ENCODE measurements at places on chromosomes 7 and 10.
A peak's percentile ranks its signal among the peaks of the same experiment; 100 is the strongest.

GRCh38 chr7:41047789-41048191 is 655.1 kb downstream of the INHBA start:
- DNase-seq: no peak

DNA sequence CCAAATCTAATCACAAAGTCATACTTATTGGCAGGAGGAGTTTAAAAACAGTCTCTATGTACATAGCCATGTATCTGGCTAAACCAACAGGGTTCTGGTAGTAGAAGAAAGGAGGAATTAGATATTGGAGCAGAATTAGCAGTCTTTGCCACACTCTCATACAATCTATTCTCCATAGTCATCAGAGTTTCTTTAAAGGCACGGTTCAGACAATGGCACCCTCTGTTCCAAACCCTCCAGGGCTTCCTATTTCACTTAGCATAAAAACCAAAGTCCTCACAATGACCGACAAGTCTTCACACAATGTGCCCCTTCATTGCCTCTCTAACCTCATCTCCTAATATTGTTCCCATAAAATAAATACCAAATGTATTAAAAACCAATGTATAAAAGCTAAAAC is 12.7 kb downstream of the ZNF438 start:
- peak; percentile 66 for DNase-seq

DNA sequence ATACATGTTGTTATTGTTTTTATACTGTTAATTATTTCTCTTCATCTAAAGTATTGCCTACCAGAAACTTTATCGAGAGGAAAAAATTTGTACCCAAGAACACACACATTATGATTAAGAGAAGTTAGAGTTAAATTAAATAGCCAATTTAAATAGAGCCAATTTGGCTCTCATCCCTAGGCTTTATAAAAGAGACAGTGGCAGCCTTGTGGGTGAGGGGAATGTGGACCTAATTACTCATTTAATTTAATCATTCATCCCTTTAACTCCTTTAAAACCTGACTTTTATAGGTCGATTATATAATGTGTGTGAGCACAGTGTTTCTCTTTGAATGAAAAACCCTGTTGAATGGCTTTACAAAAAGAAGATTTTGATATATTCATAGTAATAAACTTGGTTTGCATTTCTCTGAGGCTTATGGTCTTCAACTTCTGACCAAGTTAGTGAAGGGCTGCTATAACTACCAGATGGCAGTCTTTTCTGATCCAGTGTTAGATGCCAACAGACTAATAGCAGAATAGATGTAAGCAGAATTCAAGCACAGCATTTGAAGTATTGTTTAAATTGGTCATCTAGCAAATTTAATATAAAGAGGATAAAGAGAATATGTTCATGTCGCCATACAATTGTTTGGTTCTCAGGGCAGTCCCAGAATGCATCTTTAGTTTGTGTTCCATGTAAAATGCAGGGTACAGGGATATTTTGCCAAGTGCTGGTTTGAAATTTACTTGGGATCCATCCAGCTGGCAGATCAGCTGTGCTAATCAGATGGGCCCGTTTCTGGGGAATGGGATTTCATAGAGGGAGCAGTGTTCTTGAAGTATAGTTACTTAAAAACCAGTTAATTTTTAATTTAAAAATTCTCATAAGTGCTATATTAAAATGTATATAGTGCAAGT is 25.3 kb downstream of the ADD3 start:
- DNase-seq: no peak

DNA sequence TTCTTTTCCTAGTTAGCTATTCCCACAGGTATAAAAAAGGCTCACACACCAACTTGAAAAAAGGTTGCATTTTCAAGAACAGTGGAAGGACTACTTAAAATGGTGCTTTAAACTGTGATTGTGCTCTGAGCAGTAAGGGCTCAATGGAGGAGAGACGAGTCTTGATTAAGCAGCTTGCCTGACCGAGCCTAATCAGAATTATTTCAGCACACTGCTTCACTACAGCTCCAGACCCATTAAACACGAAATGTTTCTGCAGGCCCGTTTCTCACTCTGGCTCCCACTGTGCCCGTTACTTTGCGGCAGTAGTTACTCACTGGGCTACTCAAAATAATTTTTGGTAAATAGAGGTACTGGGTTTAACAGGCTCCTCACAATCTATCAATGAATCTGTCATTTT is 126.0 kb downstream of the NRCAM start:
- DNase-seq: no peak

GRCh38 chr7:40009301-40009700 is 59.2 kb downstream of the CDK13 start:
- DNase-seq: no peak

DNA sequence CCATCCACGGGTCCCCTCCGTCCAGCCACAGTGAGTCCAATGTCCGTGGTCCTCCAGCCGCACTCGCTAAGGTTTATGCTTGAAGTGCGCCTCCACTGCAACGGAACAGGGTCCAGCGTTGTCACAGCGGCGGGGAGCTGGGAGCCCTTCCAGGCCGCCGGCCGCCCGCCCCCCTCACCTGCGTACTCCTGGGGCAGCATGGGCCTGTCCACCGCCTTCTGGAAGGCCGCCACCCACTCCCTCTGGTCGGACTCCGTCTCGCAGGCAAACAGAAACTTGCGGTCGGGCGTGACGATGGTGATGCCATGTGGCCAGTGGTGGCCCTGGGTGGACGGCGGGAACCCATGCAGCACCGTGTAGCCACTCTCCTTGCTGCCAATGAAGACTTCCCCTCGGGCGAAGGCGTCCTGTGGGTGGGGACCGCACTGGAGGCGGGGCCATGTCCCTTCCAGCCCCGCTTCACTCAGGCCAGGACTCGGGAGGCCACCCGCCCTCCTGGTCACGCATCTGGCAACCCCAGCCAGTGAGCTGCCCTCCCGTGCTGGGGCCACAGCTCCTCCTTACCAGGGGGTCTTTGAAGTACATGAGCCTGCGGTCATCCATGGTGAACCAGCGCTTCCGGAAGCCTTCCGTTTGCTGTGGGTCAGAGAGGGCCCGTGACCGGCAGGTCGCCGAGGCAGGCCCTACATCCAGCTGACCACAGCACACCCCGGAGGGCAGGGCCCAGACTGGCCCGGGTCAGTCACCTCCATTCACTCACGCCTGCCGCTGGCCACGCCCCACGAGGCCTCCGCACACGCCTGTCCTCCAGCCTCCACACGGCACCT is 22.7 kb downstream of the GET4 start:
- DNase-seq: no peak

DNA sequence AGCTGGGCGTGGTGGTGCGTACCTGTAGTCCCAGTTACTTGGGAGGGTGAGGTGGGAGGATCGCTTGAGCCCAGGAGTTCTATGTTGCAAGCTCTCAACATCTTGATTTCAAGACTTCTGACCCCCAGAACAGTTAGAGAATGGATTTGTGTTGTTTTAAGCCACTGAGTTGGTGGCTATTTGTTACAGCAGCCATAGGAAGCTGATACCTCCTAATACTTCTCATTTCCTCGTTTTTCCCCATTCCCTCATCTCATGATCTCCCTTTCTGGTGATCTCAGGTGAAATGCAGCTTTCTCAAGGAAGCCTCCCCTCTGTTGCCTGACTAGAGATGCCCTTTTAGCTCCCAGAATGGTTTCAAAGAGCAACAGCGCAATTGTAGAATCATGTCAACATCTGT is 378.8 kb downstream of the TYW1 start:
- no peak for DNase-seq

GRCh38 chr7:20514364-20514763 is 101.1 kb upstream of the ABCB5 start:
- DNase-seq: no peak

DNA sequence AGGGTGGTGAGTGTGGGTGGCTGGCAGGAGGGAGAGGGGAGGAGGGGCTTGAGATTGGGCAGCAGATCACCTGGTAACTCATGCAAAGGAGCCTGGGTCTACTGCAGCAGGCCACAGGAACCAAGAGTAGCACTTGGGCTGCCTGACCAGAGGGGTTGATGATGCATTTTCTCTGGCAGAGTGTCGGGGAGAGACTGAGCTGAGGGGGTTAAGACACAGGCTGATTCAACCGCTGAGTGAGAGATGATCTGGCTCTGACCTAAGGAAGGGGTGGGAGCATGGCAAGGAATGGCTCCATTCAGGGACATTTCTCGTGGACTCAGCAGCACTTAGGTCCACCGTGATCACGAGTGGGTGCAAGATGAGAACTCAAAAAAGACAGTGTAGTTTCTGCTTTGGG is 115.5 kb upstream of the STK17A start:
- no peak for DNase-seq

DNA sequence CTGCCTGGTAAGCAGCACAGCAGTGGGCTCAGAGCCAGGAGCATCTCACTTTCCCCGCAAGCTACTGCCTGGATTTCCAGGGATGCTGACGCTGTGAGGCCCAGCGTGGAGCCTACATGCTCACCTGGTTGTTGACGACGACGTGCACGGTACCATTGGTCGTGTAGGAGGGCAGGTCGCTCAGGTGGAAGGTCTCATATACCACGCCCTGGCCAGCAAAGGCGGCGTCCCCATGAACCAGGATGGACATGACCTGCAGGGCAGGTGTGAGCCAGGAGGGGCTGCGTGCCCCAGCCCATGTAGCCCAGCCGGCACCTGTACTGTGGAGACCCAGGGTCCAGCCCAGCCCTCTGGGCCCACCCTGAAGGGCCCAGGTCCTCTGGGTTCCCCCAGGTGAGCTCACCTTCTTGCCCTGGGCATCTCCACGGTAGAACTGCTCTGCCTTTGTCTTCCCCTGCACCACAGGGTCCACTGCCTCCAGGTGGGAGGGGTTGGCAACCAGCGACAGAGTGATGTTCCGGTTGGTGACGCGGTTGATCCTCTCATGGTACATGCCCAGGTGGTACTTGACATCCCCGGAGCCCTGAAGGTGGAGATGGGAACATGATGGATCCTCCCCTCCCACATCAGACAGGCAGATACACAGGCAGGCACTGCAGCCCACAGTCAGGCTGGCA is 15.4 kb downstream of the OGDHL start:
- DNase-seq: no peak

DNA sequence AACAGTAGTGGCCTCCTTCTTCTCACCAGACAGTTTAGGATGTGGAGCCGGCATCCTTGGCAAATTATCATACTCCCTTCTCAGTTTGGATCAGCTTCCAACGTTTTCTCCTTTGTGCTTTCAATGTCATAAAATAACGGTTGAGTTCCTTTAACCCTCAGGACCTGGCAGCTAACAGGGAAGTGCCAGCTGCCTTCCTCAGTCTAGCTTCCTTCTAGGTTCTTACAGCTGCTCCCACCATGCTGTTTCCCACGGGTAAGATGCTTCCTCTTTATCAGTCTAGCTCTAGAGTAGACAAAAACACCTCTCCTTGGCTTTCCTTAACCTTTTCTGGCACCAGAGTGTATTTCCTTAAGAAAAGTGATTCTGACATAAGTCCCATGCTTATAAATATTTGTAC is 33.2 kb downstream of the BLVRA start:
- no peak for DNase-seq

DNA sequence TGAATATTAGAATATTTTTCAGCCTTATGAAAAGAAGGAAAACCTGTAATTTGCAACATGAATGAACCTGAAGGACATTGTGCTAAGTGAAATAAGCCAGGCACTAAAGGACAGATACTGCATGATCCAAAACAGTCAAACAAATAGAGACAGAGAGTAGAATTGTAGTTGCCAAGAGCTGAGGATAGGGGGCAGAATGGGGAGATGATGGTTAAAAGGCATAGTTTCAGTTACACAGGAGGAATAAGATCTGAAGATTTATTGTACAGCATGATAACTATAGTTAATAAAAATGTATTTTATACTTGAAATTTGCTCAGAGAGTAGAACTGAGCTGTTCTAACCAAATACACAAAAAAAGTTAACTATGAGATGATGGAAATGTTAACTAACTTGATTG is 149.0 kb upstream of the TMEM106B start:
- no peak for DNase-seq

- DNase-seq: no peak
Observed at GRCh38 chr10:51707821-51708424, 8.5 kb upstream of the CSTF2T start.

DNA sequence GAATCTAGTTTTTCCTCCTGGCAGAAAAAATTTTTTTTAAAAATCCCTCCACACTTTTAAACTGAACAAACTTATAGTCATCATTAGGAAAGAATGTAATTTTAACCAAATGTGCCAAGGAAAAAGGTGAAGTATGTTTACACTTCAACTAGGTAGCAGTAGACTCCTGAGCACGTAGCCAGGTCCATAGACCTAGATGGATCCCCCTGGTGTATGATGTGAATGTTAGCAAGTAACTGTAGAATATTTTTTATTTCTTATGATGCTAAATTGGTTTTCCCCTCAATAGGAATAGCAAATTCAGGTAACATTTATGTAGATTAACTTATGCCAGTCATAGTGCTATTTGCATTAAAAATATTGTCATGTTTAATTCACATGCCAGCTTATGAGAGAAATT is 19.6 kb downstream of the CABCOCO1 start:
- no peak for DNase-seq

- no peak for DNase-seq
Observed at GRCh38 chr7:79761876-79762429, 308.5 kb upstream of the MAGI2 start.

DNA sequence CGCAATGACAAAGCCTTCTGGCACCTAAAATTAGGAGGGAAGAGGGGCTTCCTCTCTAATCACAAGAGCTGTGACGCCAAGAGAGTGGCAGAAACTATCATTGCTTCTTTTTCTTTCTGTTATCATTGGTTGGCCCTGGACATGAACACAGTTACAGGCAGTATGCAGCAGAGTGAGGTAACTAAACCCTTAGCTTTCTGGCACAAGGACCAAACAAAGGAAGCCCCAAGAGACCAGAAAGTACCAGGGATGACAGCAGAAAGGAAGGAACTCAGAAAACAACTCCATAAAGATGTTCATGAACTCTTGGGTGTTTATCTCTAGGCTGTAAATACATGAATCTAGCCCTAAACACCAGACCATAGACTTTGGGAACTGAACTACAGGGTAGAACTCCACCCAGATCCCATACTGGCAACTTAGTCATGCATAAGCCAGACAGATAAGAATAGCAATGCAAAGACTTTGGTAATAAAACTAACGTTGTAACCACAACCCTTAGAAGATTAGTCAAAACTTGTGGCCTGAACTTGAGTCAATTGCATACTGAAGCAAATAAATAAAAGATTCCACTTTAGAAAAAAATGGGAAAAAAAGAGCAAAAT is 195.7 kb upstream of the PTN start:
- no peak for DNase-seq

DNA sequence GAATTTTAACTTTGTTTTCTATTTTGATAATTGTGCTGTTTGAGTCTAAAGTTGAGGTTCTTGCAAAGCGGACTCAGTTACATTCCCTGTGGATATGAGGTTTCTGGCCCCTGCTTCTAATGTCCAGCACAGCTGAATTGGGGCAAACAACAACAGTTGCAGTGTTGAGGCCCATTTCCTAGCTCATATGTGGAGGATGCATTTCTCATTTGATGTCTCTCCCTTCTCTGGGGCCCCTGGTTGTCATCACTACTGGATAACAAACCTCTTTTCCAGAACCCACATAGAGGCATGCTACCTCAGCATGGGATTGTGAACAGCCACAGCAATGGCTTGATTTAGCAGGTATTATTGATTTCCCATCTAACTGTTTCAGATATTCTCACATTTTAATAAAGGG is 208.2 kb upstream of the VSTM2A start:
- DNase-seq: no peak
